ENCODE measurements at places on chromosomes 1 and 21.

- no peak for DNase-seq
Measured at GRCh38 chr1:18043871-18044270, 63.7 kb upstream of the IGSF21 start.

- no peak for DNase-seq
Measured at GRCh38 chr21:38980416-38981313, 174.9 kb downstream of the ETS2 start.

- no peak for DNase-seq
Measured at GRCh38 chr1:68815632-68816031, 318.8 kb upstream of the DEPDC1 start.

- no peak for DNase-seq
Measured at GRCh38 chr1:2542246-2542915, 12.3 kb upstream of the HES5 start.

GRCh38 chr1:209062863-209063262, 520.7 kb upstream of the CAMK1G start:
- no peak for DNase-seq

- DNase-seq = no peak
Measured at GRCh38 chr1:16349847-16350406, 2.4 kb downstream of the FBXO42 start.

- no peak for DNase-seq
Measured at GRCh38 chr21:41687633-41688032, 79.2 kb downstream of the RIPK4 start.

DNA sequence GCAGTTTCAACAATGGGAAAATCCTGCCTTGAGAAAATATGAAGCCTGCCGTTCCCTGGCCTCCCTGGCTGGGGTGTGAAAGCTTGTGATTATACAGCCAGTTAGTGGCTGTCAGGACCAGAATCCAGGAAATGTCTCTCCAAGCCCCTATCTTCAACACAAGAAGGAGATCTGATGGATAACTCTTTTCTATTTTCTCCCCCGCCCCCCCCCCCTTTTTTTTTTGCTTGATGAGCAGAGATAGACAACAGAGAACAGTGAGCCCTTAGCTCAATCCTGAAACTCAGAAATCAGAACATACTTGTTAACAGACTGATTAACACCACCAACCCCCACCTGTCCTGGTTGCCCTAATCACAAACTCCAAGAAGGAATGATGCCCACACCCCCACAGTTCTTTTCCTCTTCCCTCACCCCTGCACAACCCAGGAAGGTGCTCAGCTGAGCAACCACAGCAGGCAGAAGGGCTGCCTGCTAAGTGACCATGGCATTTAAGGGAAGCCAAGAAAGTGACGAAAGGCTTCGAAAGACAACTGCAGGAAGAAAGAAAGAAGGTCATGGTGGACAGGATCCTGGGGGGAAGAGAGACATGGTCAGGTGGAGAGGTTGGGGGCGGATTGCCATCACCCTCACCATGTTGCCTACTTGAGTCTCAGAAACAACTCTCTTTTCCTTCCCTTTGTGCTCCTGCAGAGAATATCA, 12.3 kb upstream of the DENND2D start:
- DNase-seq = no peak

DNA sequence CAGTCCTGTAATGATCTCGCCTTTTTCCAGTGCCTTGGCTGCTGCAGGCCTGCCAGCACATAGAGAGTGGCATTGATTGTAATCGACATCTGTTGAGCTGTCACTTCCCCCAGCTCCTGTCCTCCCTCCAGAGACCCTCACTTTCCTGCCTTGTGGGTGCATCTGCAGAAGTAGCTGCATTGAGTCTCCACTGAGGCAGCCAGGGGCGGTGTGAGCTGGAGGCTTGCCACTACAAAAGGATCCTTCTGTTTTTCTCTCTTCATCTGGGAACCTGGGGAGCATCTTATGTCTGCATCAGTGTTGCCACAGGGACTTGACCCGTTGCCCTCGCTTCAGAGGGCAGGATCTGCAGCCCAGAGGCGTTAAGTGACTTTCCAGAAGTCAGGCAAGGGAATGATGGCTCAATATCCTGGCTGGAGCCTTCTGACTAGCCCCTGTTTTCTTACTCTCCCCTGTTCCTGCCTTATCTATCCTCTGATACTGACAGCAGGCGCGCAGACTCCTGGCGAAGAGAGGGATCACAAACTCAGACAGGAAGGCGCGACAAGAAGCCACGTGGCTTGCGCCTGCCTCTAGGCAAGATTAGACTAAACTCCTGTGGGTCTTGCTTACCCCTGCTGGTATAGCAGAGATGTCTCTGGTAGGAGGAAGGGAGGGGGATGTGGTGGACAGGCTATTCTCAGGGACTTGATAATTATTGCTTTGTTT, 13.3 kb upstream of the FMOD start:
- no peak for DNase-seq

DNA sequence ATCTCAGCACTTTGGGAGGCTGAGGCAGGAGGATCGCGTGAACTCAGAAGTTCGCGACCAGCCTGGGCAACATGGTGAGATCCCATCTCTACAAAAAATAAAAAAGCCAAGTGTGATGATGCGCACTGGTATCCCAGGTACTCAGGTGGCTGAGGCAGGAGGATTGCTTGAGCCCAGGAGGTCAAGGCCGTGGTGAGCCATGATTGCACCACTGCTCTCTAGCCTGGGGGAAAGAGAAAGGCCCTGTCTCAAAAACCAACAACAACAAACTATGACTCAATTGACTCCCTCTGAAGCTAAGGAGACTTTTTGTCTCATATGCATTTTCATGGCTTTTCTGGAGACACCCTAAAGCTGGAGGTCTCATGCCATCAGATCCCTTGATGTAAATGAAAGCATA, 118.8 kb downstream of the CCDC185 start:
- DNase-seq = no peak

DNA sequence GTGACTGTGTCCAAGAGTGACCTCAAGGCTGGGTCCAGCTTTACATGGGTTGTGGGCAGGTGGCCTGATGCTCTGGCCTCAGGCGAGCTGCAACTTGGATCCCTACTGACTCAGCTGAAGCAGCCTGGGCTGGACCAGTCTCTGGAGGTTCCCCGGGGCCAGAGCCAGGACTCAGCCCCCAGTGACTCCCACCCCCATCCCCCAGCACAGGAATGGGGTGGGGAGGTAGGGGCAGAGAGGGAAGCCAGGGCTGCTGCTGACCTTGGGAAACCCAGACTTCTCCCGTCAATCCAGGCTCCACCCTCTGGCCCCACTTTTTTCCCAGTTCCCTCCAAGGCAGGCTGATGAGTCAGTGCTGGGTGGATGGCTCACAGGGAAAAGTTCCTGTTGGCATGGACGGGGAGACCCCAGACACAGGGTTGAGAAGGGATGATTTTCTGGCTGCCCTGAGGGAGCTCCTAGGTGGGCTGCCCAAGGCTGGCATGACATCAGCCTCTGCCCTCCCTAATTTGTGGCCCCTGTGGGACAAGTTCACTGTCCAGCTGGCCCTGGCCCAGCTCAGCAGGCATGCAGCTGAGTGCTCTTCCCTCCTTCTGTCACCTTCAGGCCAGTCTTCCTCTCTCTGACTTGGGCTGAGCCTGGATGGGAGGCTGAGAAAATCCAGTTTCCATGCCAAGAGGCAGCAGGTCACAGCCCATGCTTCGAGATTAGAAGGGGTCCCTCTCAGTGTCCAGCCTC, 2.2 kb downstream of the ZC3H12A start:
- no peak for DNase-seq

DNA sequence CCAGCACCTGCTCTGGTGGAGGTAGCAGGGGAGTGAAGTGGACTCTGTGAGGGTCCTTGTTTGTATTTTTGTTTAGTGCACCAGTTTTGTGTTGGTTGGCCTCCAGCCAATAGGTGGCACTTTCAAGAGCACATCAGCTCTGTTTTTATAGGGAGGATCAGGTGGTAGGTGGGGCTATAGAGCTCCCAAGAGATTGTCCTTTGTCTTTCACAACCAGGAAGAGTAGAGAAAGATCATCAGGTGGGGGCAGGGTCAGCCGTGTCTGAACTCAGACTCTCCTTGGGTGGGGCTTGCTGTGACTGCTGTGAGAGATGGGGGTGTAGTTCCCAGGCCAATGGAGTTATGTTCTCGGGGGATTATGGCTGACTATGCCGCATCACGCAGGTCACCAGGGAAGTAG, 159.8 kb downstream of the ZNF326 start:
- DNase-seq = no peak

- no peak for DNase-seq
Measured at GRCh38 chr1:243495442-243496186, 239.8 kb downstream of the SDCCAG8 start.

- no peak for DNase-seq
Measured at GRCh38 chr1:10710489-10710888, 86.0 kb downstream of the CASZ1 start.

GRCh38 chr1:152941037-152941711, 5.8 kb upstream of the SPRR5 start:
- DNase-seq = no peak

- no peak for DNase-seq
Measured at GRCh38 chr21:18769599-18769998, 366.0 kb upstream of the TMPRSS15 start.

DNA sequence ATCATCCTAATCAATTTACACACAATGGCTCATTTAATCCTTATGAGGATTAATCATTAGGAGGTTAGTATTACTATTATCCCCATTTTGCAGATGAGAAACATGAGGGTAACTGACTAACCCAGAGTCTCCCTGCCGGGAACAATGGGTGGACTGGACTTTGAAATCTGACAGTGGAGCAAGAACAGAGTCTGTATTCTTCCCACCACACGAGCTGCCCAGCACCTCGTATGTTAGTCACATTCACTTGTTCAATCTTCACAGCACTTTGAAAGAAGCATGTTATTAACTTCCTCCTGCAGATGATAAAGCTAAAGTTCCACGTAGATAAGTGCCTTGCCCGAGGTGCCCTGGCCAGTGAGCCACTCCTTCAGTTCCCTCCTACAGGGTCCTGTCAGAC, 12.4 kb downstream of the C8B start:
- no peak for DNase-seq

DNA sequence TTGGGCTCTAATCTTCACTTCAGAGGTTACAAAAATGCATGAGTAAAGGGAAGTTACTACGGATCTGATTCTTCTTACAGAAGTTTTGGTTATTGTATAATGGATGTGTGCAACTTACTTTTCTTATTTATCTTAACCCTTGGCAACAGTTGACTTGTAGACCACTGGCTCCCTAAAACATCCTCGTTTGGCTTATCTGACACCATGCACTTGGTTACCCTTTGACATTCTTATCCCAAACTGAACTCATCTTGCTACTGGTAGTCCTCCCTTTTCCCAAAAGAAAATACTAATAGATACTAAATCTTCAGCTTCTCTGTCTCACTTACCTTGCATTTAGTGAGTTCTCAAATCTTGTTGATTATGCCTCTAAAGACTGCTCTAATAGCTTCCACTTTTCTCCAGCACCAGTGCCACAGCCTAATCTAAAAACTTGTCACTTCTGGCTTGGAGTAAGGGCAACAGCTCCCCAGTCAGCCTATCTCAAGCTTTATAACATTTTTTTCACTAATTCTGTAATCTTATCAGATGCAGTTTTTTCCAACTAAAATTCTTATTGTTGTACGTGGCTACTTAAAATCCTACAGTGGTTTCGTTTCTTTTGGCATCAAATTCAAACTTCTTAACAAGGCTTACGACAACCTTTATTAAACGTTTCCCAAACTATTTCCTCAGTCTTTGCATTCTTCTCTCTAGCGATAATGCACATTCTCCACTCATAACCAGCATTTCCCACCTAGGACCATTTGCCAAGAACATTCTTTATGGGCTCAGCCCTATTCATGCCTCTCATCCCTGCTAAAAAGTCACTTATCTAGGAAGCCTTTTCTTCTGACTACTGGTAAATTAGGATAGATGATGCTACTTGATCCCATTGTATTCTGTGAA, 204.2 kb downstream of the KCNT2 start:
- DNase-seq = no peak

DNA sequence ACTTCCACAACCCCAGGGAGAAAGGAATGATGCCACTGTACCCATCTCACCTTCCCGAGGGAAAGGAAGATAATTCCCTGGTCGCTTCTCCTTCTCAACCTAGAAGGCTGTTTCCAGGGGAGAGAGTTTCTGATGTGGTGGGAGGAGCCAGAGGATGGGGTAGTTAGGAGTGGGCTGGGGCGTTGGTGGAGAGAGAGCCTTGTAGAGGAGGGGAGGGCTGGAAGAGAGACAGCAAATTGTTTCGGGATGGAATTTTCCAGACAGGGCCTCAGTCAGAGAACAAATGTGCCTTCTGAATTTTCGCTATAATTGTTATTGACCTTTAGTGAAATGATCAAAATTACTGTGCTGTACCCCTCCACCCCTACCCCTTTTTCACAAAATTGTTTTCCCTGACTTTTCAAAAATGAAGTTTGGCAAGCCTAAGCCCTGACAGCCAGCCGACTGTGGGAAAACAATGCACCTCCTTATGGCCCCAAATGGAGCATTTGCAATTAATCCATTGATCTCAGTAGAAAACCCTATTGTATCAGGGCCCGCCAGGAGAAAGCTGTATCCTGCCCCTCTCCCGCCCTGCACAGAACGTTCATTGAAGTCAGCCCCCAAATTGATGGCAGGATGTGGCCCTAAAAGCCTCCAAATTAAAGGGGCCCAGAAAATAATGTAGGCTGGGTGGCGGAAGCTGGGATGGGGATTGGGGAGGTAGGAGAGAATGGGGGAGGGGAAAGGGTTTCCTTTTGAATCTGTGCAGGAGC, 69.1 kb upstream of the JUN start:
- no peak for DNase-seq

- DNase-seq = no peak
Measured at GRCh38 chr1:11725616-11726015, 10.3 kb upstream of the AGTRAP start.

GRCh38 chr1:171588230-171588629, 33.8 kb upstream of the MYOCOS start:
- DNase-seq = no peak

DNA sequence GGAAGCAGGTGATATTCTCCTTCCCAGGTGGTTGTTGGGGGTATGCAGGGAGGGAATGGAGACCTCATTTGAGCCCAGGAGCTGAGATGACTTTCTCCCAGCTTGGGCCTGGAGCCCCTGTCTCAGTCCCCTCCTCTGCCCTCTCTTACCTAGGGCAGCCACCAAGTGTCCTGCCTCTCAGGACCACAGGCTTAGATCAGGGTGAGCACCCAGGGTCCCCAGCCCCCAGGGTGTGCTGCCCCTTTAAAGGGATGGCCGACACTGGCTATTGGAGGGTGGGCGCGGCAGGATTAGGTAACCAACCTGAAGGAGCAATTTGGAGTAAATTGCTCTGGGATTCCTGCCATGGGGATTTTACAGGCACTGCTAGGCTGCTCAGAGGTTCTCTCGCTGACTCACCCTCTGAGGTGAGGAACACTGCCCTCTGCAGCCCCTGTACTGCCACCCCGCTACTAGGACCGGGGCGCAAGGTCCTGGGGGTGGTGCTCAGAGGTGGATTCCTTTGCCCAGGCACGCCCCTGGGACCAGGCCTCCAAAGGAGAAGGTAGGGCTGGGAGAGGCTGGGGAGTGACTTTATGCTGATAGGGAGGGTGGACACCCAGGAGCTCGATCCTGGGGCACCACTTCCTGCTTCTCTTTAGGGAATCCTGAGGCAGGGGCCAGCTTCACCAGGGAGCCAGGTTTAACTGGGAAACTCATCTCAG, 1.5 kb downstream of the RPS6KA1 start:
- DNase-seq = no peak

Measured in activated T-cell treated with anti-CD3 and anti-CD28 coated beads for 1 hour (primary cell).